ENCODE measurements at places on chromosomes 6 and 20. TPM values are rescaled to one million over a fixed set of nuclear protein-coding genes. Genes with fewer than 3 reads are reported as not detected.
A peak's percentile ranks its signal among the peaks of the same experiment; 100 is the strongest.

Gene PRND
- not detected for total RNA-seq

Gene RPN2
- total RNA-seq = 234 TPM

DNA sequence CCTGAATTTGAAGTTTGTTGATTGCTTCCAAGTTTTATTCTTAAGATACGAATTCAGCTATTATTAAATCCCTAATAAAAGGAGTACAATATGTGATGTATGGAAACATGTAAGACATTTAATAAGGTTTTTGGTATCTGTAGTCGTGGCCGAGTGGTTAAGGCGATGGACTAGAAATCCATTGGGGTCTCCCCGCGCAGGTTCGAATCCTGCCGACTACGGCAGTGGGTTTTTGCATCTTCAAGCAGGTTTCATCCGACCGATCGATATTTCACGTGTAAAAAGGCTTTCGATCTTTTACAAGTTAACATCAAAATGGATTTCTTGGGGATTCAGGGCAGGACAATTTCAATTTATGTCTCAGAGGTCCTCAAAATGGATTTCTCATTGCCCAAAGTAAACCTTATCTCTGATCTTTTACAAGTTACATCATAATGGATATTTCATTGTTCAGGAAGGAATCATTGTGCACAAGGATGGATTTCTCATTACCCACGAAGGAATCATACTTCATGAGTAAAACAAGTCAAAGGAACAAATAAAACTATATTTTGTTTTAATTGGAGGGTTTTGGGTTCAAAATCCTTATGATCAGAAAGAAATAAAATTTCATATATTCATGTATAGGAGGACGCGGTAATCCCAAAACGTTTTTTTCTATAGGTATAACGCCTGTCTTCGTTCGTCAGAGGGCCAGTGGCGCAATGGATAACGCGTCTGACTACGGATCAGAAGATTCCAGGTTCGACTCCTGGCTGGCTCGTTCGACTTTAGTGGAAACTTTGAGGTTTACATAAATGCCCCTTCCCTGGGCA is 37.3 kb upstream of the BTN3A2 start:
- peak; percentile 82 for DNase-seq

GRCh38 chr6:117602899-117603588 is 733 bp upstream of the GOPC start:
- no peak for DNase-seq

DNA sequence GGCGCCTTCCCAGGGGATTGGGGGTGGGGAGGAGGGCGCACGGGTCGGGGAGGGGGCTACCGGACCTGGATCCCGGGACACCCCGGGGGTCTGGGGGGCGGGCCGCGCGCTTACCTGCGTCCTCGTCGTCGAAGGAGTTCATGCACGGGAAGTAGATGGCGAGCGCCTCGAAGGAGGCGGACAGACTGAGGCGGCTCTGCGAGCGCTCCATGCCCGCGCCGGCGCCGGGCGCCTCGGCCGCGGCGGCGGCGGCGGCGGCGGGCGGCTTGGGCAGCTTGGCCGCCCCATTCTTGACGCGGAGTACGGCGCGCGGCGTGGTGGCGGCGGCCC is 320 bp downstream of the RIMS4 start:
- no peak for DNase-seq

GRCh38 chr6:156634048-156634447 is 143.1 kb upstream of the ARID1B start:
- no peak for DNase-seq

DNA sequence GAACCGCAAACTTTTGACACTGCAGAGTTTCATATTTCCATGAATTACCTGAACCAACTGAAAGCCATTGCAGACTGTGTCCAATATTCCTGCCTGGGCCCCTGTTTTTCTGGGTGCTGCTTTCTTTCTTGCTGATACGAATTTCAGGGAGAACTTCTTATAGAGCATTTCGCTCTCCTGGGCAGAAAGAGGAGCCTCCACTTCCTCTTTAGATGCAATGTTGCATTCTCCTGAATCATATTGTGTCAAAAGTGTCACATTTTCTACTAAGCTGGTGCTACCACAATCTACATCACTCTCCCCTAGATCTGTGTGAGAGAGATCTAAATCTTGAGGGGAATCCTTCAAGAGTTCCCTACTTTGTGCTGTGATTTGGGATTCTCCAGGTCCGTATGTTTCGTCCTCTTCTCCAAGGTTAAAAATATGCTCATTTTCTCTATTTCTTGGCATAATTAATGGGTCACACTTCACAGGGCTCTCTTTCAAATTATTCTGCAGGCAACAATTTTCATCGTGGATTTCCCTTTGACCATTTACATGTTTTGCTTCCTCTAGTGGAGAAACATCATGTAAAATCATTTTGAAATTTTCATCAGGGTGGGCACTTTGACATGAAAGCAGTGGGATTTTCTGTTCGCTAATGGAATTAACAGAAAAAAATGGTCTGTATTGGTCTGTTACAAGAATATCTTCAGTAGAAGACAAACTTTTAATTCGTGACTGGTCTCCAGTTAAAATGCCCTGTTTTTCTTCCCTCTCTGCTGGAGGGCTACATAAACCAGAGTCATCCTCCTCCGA is 102.3 kb downstream of the DST start:
- DNase-seq = no peak

DNA sequence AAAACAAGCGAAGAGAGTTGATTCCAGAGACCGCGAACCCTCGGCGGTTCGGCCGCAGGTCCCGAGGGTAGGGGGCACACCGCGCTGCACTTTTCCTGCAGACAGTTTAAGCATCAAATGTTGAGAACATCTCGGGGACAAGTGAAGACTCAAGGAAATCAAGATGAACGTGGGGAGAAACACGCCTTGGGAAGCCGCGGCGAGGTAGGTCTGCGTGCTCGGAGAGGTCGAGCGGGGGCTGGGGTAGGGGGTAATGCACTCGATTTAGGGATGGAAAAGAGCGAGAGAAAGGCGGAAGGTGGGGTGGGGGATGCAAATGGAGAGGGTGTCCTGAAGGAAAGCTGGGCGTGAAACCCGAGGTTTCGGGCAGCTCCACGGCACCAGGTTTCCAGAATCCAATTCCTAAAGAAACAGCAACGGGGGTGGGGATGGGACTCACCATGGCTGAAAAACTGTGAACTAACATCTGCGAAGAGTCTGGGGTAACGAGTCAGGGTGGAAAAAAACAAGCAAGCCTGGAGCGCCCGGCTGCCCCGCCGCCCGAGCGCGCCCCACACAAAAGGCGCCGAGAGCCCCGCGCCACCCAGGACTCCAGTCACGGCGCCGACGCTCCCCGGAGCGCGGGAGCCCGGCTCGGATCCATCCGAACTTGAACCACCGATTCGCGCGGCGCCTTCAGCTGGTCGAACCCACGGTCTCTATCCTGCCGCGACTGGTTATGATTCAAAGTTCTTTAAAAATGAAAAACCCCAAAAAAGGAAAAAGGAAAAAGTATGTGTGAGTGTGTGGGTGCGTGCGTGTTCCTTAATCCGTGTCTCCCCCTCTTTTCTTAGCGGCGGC is 3.5 kb downstream of the TFAP2A start:
- peak; percentile 55 for DNase-seq

- no peak for DNase-seq
These were observed 21.4 kb upstream of the ADRM1 start for GRCh38 chr20:62281161-62281933.

- DNase-seq = no peak
These were observed 103.2 kb downstream of the RIN2 start for GRCh38 chr20:19861147-19861759.

DNA sequence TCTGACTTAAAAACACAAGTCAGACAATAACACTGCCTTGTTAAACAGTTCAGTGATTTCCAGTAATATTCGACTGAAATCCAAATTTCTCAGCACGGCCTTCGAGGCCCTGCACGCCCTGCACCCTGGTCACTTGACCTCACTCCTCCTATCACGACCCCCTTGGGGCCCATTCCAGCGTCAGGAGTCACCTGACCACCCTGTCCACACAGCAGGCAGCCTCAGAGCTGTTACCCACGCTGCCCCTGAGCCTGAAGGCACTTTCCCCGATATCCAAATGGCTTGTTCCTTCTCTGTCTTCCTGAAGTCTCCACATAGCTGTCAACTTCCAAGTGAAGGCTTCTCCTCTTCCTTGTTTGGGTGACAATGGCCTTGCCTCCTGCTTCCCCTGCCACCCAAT is 33.1 kb upstream of the SMOC2 start:
- DNase-seq = peak; percentile 5

- DNase-seq = no peak
These were observed 105.0 kb downstream of the OLIG3 start for GRCh38 chr6:137389150-137389704.

All from H9 (cell line).